Activated CD4-positive, alpha-beta T cell treated with anti-CD3 and anti-CD28 coated beads, Interleukin-2, amount 10 ng/mL, durations not matched to agents 24 days and 14 days (primary cell): ENCODE measurements at places on chromosomes 12 and 14.

DNA sequence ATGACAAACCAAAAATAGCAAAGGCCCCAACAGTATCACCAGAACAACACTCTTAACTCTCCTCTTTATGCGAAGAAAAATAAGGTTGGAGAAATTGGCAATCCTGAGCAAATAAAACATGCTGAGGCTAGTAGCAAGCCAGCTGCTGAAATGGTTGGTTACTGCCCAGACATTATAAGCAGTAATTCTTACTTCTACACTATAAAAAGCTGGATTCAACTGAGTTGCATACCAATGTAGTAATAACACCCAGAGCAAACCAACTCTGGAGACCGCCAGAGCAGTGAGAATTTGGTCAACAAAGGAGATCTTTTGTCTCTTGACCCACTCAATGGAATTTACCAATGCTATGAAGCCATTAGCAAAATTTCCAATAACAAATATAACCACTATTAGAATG, 628 bp downstream of the TAS2R30 start:
- DNase-seq: no peak

DNA sequence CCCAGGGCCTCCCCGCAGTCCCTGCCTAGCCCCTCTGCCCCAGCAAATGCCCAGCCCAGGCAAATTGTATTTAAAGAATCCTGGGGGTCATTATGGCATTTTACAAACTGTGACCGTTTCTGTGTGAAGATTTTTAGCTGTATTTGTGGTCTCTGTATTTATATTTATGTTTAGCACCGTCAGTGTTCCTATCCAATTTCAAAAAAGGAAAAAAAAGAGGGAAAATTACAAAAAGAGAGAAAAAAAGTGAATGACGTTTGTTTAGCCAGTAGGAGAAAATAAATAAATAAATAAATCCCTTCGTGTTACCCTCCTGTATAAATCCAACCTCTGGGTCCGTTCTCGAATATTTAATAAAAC, 2.2 kb downstream of the HOXC6 start:
- DNase-seq: no peak

- DNase-seq: no peak
Observed at GRCh38 chr12:20950248-20950647, 139.7 kb downstream of the SLCO1B3 start.

DNA sequence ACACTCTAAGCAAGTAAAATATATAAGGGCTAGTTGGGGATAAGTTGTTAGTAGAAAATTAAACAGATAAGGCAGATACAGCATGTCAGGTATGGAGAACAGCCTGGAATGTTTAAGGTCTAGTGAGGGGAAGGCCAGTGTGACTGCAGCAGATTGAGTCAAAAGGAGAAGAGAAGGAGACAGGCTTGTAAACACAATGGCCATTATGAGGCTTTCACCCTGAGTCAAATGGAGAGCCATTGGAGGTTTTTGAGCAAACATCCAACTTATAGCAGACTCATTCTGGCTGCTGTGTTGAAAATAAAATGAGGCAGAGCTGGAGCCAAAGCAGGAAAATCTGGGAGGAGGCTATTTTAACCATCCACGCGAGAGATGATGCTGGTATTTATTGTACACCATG, 142.0 kb downstream of the DUSP6 start:
- peak; percentile 53 for DNase-seq

DNA sequence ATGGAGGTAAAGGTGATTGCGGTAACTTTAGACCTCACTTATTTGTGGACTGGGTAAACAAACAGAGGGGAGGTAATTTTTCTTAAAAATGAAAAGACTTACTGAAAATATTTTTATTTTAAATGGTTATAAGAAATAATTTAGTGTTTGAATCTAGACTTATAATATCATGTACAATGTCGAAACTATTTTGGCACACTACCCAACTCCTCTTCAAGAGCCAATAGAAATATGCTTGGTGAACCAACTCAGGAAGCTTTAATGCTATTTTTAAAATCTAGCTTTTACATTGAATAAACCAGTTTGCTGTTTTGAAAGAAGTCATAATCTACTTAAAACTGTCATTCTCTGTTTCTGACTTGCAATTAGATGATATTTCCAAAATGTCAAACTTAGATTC, 175.8 kb upstream of the NPAS3 start:
- no peak for DNase-seq

GRCh38 chr12:96456265-96456974, 33.0 kb upstream of the CFAP54 start:
- no peak for DNase-seq

- no peak for DNase-seq
Observed at GRCh38 chr12:75892731-75893408, 138.7 kb downstream of the PHLDA1 start.

DNA sequence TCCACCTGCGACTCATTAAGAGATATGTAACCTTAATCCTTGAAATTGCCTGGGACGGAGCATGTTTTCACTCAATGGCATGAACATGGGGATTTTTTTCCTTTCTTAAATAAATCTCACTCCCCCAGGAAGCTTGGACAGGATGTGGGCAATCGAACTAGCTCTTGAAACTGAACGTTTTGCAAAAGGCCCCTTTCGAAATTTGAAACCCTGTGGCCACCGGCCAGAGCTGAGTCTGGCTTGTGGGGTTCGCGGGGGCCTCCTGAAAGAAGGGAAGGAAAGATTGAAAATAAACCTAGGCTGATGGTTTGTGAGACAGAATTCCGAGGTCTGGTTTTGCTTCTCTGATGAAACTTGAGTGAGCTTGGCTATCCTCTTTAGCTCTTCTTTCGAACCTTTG, 101.4 kb upstream of the RTL1 start:
- no peak for DNase-seq

DNA sequence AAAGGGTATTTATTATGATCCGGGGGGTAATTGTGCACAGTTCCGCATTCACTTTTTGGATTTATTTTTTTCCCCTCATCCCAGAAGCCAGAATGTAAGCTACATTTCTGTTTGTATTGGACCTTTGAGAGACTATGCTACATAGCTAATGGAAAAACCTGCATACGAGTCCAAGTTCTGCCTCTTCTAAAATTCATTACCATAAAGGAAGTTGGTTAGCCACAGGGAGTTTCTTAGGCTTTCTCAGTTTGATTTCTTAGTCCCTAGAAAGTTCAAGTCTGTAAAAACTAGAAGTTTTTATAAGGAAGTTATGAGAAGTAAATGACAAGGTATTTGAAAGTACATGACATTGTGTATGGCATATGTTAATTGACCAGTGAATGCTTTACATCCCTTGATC, 138.7 kb downstream of the PDE3A start:
- DNase-seq: no peak

- DNase-seq: no peak
Observed at GRCh38 chr12:53485955-53486735, 13.1 kb downstream of the MAP3K12 start.

DNA sequence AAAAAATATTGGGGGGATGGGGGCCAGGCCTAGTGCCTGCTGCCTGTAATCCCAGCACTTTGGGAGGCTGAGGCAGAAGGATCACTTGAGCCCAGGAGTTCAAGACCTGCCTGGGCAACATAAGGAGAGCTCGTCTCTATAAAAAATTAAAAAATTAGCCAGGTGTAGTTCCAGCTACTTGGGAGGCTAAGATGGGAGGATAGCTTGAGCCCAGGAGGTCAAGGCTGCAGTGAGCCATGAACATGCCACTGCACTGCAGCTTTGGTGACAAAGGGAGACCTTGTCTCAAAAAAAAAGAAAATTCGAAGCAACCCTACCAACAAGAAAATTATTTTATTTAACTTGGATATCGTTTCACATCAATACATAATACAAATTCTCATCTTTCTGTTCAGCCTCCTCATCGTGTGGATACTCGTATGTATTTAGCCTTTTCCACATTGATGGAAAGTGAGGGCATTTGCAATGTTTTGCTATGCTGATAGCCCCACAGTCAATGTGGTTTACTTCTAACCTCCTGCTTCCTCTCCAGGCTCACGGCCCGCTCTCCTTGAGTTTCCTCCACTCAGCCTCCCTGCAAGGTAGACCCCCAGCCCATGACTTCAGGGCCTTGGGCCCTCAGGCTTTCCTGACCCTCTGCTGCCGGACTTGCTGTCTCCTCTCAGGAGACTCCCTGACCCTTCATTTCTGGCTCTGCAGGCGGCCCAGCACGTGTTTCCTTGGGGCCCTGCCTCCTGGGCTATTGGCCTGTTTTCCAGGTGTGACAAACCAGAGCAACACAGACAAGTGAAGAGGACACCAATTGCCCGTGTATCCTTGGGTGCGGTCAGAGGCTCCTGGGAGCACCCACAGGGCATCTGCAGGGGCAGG, 54.8 kb downstream of the NFKBIA start:
- DNase-seq: no peak

DNA sequence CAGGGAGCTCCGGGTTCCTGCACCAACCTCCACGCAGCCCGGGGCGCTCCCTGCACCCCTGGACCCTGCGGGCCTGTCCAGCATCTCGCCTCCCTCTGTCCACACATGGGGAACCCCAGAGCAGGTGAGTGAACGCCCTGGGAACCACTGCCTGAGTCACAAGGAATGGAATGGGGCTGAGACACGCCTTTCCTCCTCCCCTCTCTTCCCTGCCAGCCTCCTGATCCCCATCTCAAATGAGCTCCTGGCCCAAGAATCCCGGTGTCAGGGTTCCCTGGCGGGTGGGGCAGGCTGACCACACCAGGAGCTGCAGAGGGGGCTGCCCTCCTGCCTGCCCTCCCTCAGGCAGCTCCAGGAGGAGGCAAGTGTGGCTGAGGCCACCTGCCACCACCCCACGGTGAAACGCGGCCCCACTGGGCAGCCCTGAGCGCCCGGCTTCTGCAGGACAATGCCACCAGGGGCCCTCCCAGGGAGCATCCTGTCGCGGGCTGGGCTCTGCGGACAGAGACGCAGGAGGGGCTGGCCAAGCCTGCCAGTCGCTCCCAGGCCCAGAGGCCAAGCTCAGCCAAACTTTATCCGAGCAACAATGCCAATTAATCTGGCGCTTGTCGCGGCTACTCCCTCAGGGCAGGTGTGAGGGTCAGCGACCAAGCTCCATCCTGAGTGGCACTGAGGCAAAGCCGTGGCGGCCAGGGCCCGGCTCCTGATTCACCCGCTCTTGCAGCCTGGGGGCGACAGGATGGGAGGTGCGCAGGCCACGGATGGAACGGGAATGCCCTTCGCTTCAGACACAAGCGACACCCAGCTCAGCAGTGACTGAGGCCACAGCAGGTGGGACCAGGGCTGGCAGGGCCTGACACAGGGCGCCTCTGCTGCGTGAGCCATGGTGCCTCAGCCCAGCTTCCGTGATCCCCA, 44.3 kb downstream of the GALNT9 start:
- no peak for DNase-seq

DNA sequence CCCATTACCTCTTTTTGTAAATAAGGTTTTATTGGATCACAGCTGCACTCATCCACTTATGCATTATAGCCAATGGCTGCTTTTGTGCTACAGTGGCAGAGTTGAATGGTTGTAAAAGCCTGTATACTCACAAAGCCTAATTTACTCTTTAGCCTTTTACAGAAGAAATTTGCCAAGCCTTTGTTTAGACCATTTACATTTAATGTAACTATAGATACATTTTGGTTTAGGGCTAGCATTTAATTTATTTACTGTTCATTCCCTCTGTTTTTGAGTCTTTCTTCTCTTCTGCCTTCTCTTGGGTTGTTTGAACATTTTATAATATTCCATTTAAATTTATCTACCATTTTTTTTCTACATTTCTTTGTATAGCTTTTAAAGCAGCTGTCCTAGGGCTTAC, 217.1 kb upstream of the AMIGO2 start:
- no peak for DNase-seq
